ENCODE measurements at places on chromosomes 4 and X. TPM values are rescaled to one million over a fixed set of nuclear protein-coding genes. Genes with fewer than 3 reads are reported as not detected.

The ABCD1 gene
- total RNA-seq = 8.0 TPM

The NUP62CL gene
- total RNA-seq = 4.0 TPM

- no peak for DNase-seq
These were observed 25.4 kb upstream of the RASL11B start for GRCh38 chr4:52836678-52837077.

The RASGEF1B gene
- total RNA-seq = 8.6 TPM

- no peak for DNase-seq
These were observed 279.2 kb upstream of the FGF16 start for GRCh38 chrX:77167993-77168392.

All from activated T-cell treated with anti-CD3 and anti-CD28 coated beads, Interleukin-2, amount 50 U/mL, for 72 hours (primary cell).